ENCODE measurements at places on chromosomes 6 and 20.

- DNase-seq: no peak
These were observed 29.2 kb downstream of the MBOAT1 start for GRCh38 chr6:20182926-20183521.

DNA sequence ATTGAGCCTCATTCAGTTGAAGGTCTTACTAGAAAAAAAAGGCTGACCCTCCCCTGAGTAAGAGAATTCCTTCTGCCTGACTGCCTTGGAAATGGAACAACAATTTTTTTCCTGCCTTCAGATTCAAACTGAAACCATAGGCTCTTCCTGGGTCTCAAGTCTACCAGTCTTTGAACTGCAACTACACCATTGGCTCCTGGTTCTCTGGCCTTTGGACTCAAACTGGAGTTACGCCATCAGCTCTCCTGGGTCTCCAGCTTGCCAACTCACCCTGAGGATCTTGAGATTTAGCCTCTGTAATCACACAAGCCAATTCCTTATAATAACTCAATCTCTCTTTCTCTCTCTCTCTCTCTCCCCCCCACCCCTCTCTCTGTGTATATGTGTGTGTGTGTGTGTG is 36.0 kb upstream of the SNX9 start:
- no peak for DNase-seq

- DNase-seq: no peak
These were observed 38.1 kb upstream of the NOX3 start for GRCh38 chr6:155493694-155494143.

- DNase-seq: no peak
These were observed 17.3 kb upstream of the ZNF334 start for GRCh38 chr20:46530640-46531039.

GRCh38 chr20:21982559-21982958 is 277.1 kb downstream of the PAX1 start:
- DNase-seq: no peak

- DNase-seq: no peak
These were observed 56.2 kb downstream of the CENPW start for GRCh38 chr6:126396131-126396530.

GRCh38 chr6:19795211-19795610 is 42.0 kb upstream of the ID4 start:
- DNase-seq: no peak

- DNase-seq: no peak
These were observed 3.0 kb downstream of the CASS4 start for GRCh38 chr20:56414842-56415765.

DNA sequence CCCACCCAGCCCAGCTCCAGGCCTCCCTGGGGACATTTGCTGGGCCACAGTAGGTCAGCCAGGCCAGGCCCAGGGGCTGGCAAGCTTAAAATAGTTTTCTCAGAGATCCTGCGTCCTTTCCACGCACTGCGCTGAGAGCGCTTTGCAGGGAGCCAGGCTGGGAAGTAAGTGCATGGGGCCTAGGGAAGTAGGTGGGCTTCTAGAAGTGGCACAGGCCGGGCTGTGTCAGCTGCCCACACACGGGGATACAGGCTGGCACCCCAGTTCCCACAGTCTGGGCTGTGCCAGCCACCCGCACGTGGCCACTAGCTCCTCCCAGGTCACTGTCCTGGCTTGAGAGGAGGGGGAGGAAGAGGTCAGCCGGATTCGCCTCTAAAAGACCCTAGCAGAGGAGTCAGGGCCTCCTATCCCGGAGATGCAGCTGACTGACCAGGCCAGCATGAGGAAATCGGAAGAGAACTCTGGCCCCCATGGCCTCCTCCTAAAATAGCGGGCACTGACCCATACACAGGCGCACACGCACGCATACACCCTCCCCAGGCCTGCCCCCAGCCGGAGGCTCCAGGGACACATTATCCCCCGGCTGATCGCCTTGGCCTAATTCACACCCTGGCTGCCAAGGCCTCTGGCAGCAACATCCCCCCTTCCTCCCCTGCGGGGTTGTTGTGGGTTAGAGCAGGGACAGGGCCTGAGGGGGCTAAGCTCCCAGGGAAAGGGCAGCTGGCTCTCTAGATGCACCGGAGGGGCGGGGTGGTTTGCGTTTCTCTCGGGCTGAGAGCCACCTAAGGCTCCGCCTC is 5.4 kb downstream of the SLCO4A1 start:
- DNase-seq: no peak

DNA sequence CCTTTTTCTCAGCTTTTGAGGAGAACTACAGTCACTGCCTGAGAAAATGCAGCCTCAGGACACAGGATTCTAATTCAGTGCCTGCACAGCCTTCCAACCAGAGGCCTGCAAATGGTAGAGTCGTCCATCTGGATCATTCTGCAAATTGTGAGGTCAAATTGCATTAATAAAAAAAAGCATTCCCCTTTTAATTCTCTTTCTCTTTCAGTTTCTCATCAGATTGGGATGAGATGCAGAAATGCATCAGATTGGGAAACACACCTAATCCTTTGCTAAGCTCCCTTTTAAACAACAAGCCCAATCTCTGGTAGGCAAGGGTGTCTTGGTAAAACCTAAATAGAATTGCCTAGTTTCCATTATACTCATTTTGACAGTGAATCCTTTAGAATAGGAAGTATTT is 838.8 kb downstream of the MAFB start:
- no peak for DNase-seq

GRCh38 chr20:37901654-37902503 is 1.0 kb upstream of the VSTM2L start:
- DNase-seq: no peak

- no peak for DNase-seq
These were observed 88.3 kb downstream of the BMP2 start for GRCh38 chr20:6855796-6856195.

All from stimulated activated CD4-positive, alpha-beta T cell treated with anti-CD3 and anti-CD28 coated beads, Interleukin-1b, Interleukin-23, amount 100 ng/mL, for 1 hour (primary cell).